ENCODE measurements at places on chromosomes 2 and 18. TPM values are rescaled to one million over a fixed set of nuclear protein-coding genes. Genes with fewer than 3 reads are reported as not detected.

The MRO gene
- total RNA-seq, result not detected

The NTSR2 gene
- not detected for total RNA-seq

The GALNT3 gene
- total RNA-seq, result 13.1 TPM

The THUMPD2 gene
- 13.1 TPM for total RNA-seq

The SERPINB7 gene
- total RNA-seq, result not detected

The BOLL gene
- total RNA-seq, result not detected

The GDF7 gene
- total RNA-seq, result 0.07 TPM
